ENCODE measurements at places on chromosomes 5 and 9.

- no peak for DNase-seq
These were observed 31.7 kb upstream of the TUSC1 start for GRCh38 chr9:25709941-25710340.

- no peak for DNase-seq
These were observed 2.9 kb downstream of the AKNA start for GRCh38 chr9:114384836-114385396.

- DNase-seq: no peak
These were observed 99.1 kb downstream of the PLK2 start for GRCh38 chr5:58360794-58361193.

DNA sequence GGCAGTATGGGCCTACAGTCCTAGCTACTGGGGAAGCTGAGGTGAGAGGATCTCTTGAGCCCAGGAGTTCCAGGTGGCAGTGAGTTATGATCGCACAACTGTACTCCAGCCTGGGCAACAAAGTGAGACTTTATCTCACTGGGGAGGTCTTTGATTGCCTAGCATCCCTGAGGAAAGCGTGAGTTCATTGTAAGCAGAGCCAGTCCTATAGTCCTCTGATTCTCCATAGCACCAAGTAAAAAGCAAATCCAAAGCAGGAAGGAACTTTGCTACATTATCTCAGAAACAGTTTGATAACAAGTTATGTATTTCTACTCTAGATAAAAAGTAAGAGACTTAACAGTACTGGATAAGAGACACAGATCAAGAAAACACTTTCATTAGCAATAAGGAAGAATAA lies 37.6 kb downstream of the ANKRD31 start:
- DNase-seq: no peak

GRCh38 chr9:87256973-87257372 lies 240.7 kb upstream of the DAPK1 start:
- no peak for DNase-seq

GRCh38 chr9:99506747-99507348 lies 284.8 kb downstream of the SEC61B start:
- DNase-seq: no peak

DNA sequence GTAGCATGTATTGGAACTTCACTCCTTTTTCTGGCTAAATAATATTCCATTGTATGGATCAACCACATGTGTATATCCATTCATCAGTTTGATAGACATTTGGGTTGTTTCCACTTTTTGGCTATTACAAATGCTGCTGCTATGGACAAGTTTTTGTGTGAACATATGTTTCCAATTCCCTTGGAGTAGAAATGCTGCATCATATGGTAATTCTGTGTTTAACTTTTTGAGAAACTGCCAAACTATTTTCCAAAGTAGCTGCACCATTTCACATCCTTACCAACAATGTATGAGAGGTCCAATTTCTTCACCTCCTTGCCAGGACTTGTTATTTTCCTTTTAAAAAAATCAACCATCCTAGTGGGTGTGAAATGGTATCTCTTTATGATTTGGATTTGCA lies 8.4 kb downstream of the FRRS1L start:
- DNase-seq: peak; percentile 69

DNA sequence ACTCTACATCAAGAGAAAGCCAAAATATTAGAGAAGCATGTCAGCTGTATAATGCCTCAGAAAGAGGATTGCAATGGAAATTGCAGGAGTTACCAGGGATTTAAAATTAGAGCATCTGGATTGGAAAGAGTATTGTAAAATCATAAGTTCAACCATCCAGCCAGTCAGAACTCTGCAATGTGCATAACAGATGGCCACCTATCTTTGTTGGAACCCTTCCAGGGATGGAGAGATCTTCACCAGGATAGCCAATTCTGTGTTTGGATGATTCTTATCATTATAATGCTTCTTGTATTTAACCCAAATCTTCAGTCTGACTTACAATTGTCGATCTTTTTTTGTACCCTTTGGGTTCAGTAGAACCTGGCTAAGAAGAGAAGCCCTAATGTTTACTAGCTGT lies 164.4 kb downstream of the TLR4 start:
- no peak for DNase-seq

GRCh38 chr9:38003230-38003629 lies 65.8 kb downstream of the SHB start:
- no peak for DNase-seq

DNA sequence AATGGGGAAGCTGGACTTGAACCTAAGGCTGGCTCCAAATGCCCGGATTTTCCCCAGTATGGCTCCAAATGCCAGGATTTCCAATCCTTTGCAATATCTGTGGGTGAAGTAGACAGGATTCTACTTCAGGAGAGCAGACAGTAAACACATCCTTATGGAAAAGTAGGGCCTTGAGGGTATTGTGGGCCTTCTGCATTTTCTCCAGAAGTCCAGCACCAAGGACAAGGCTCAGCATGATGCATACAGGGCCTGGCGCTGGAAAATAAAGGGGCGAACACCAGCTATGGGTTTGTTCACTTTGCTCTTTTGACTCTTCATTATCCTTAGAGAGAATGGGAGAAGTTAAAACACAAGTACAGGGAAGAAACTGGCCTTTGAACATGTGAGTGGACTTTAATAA lies 347.5 kb downstream of the SEMA5A start:
- peak; percentile 9 for DNase-seq

GRCh38 chr5:33401482-33402390 lies 39.0 kb upstream of the TARS1 start:
- no peak for DNase-seq

DNA sequence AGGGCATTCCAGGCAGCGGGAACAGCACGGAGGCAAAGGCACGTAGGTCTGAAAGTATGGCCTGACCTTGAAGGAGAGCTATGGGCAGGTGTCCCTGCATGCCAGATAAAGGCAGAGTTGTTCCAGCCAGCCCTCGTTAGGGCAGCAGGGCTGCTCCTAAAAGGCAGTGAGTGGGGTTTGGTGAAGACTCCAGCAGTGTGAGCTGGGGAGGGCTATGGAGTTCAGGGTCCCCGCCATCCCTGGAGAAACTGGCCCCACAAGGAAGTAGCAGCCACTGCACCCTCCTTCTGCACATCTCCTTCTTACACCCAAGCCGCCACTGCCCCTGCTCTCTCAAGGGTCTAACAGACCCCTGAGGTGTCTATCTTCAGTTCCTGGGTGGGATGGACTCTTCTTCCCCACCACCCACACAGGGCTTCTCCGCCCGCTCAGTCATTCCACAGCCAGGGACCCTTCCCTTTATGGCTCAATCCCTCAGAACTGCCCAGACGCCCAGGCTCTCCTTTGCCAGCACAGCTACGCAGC lies 1.4 kb downstream of the AKNA start:
- DNase-seq: no peak

- DNase-seq: no peak
These were observed 902 bp downstream of the TMED9 start for GRCh38 chr5:177592905-177593304.

GRCh38 chr5:178119915-178120606 lies 6.7 kb downstream of the N4BP3 start:
- DNase-seq: no peak

- no peak for DNase-seq
These were observed 277.7 kb downstream of the NR2F1-AS1 start for GRCh38 chr5:93303291-93303691.

- no peak for DNase-seq
These were observed 290.1 kb downstream of the EFNA5 start for GRCh38 chr5:107380654-107381053.

DNA sequence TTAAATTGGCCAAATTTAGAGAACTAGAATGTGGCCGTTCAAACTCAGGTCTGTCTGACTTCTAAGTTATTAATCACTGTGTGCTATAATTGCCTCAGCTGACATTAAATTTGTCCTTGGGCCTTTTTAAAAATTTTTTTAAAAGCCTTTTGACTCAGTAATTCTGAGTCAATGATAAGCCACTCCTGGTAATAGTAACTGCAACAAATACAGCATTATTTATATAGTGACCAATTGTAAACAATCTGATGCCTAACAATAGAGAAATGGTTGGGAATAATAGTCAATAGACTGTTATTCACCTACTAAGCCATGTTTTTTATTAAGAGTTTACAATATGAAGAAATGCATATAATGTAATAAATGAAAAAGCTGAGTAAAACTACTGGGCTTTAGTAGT lies 70.9 kb upstream of the FSD1L start:
- DNase-seq: no peak

DNA sequence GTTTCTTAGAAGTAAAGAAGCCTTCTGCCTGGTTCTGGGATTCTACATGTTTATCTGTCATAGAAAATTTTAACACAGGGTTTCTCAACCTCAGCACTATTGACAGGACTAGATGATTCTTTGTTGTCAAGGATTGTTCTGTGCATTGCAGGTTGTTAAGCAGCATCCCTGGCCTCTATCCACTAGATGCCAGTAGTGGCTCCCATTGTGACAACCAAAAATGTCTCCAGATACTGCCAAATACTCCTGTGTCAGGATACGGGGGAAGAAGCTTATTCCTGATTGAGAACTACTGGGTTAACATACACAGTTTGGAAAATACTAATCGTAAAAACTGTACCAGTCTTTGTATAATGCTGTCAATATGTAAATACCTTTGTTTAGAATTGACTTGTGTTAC lies 167.1 kb downstream of the NIPBL start:
- DNase-seq: no peak

GRCh38 chr5:135106610-135107471 lies 72.8 kb upstream of the PITX1 start:
- no peak for DNase-seq

GRCh38 chr5:111914966-111915636 lies 158.1 kb upstream of the NREP start:
- no peak for DNase-seq

GRCh38 chr5:106205916-106206571 lies 1464.7 kb downstream of the EFNA5 start:
- DNase-seq: no peak

DNA sequence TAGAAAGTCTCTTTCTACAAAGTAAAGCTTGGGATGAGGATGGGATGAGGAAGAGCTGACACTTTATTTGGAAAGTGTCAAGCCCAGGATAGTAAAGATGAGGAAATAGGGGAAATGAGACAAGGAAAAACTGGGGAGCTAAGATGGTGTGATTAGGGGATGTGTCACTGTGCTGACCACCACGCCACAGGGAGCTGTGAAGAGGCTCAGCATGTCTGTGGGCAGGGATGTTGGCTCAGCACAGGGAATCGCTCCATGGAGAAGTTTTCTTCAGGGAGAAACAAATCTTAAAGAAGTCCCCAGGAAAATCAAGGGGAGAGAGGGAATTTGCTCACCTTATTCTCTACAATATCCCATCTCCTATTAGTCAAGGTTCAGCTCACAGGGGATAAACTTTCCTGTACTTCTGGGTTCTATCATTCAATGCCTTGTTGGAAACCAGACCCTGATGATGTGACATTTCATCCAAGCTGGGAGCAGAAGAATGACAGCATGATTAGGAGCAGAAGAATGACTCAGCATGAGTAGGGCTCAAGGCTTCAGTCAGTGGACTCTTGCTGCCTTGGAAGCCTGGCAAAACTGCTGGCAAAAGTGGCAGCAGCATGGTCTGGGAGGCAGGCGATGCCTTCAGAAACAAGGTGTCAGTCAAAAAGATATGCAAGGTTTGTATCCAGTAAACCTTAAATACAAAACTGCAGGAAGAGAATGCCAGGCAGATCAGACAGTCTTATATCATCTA lies 4.9 kb downstream of the HSPB3 start:
- DNase-seq: no peak

DNA sequence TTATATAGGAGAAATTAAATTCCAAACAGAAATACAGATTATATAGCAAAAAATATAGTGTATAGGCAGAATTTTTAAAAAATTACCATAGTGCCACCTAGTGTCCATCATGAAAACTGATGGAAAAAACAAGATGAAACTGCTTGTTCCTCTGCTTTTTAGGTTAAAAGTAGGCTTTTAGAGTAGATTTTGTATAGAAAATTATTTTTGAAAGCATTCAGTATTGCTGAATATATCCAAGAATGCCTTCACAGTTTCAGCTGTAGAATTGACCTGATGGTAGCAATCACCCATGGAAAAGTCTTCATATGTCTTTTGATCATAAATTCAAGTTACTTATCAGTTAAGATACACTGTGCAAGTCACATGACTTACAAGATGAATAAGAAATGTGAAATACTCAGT lies 19.7 kb downstream of the RIOK2 start:
- DNase-seq: no peak

DNA sequence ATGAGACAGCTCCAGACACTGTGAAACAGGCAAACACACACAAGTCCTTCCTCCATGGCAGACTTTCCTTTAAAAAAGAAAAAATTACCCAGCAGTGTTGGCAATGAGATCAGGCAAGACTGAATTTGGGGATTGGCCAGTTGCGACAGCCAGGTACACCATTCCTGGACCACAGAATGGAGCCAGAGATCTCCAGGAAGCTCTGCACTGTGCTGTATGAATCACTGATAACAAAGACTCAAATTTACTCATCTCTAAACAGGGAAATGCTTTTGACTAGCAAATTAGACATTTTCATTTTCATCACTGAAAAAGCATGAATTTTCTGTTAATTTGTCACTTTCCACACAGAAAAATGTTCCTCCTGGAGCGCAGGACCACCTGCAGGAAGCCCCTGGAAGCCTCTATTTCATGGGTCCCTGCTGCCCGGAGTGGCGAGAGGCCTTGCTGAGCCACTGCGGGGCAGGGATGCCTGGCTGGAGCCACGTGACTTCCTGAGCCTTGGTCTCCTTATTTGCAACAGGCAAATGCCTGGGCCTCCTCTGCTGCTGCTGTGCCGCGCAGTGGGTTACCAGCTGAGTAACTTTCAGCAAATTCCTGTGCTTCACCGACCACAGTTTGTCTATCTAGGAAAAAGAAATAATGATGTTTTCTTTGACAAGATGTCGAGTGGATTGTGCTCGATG lies 185.9 kb upstream of the ZNF618 start:
- no peak for DNase-seq

DNA sequence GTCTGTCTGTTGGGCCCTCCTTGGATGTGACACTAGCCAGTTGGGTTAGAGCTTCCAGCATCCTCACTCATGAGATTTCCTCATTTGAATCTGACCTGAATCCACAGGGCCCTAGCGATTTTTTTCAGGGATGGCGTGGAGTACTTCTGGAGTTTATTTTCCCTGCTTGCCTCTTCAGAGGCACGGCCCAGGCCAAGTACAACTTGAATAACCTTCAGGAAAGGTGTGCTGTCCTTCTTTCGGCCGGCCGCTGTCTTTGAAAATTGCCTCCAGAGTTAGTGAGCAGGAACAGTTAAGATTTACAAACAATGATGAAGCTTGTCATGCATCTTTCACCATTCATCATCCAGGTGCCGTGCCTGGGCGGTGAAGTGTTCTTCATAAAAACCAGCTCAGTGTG lies 49.5 kb upstream of the DMRT3 start:
- no peak for DNase-seq

- no peak for DNase-seq
These were observed 7.6 kb upstream of the ALDH1A1 start for GRCh38 chr9:72960446-72960845.

GRCh38 chr5:75192804-75193203 lies 43.9 kb downstream of the ANKRD31 start:
- no peak for DNase-seq

GRCh38 chr5:97063251-97063650 lies 79.2 kb downstream of the LIX1 start:
- DNase-seq: no peak

GRCh38 chr5:170508660-170509347 lies 5.0 kb downstream of the KCNIP1 start:
- no peak for DNase-seq

GRCh38 chr9:31355965-31356364 lies 1028.5 kb upstream of the ACO1 start:
- no peak for DNase-seq

All from fibroblast of skin of left quadriceps (primary cell).